ENCODE measurements at places on chromosomes 12 and 14.

DNA sequence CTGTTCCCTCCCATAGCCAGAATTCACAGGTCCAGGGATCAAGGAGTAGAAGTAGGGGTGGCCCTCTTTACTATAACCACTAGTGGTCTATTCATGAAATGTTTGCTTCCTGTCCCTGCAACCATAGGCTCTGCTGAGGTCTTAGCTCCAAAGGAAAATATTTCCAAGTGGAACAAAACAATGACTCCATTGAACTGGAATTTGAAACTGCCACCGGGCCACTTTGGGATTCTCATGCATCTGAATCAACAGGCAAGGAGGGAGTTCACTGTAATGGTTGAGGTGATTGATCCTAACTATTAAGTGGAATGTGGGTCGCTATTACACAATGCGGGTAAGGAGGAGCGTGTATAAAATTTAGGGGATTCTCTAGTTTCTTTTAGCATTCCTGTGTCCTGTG is 197.0 kb downstream of the ETNK1 start:
- no peak for DNase-seq

DNA sequence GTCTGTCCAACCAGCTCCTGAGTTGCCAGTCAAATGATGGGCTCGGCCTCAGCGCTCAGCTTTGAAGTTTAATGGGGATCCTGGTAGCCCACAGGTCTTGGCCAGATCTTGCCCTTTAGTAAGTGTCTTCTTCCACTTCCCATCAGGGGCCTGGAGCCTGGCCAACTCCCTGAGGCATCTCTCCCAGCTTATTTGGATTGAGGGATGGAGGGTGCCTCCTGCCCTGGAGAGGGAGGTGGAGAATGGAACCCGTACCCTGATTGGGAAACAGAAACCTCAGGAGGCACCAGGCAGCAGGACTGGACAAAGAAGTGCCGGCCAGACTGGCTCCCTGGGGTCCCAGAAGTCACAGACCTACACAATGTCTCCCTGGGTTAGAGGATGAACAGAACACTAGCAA is 40.5 kb upstream of the LTBP2 start:
- DNase-seq = no peak

DNA sequence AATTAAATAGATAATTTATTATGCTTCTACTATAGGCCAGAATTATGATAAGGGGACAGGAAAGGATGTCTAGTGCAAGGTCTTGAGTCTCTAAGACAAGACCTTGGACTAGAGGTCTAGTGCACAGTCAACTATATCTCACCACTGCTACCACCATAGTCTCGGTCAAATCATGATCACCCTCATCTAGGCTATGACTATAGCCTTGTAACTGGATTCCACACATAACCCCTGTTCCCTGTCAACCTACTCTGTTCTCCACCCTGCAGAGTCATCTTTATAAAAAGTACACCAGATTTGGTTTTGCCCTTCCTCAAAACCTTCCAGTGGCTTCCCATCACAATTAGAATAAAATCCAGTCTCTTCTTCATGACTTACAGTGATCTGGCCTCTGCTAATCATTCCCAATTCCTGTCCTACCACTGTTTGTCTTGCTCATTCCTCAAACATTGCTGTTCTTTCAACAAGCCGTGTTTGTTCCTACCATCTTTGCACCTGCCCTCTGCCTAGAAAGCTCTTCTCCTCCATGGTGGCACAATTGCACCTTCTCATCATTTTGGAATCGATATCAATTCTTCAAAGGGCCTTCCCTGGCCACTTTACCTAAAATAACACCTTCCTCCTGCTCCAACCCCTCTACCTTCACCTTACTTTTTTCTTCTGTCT is 169.4 kb downstream of the FOXN3 start:
- DNase-seq = no peak

DNA sequence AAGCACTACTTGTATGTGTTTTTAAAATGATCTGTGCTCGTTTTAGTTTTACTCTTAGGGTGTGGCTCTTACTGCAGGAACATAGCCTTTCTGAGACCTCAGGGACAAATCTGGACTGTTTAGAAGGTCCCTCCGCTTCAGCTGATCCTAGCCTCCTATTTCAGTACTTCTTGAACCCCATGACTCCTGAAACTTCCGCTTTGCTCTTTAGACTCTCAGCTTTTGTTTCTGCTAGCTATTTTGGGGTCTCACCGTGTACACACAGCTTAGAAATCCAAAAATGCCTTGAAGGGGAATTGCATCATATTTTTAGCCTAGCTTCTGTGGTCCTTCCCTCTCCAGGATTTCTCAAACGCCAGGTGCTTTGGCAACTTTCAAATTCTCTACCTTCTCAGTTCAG is 8.3 kb downstream of the OR11G2 start:
- DNase-seq = no peak

- DNase-seq = no peak
These were observed 277.7 kb downstream of the TMTC2 start for GRCh38 chr12:82964446-82964845.

DNA sequence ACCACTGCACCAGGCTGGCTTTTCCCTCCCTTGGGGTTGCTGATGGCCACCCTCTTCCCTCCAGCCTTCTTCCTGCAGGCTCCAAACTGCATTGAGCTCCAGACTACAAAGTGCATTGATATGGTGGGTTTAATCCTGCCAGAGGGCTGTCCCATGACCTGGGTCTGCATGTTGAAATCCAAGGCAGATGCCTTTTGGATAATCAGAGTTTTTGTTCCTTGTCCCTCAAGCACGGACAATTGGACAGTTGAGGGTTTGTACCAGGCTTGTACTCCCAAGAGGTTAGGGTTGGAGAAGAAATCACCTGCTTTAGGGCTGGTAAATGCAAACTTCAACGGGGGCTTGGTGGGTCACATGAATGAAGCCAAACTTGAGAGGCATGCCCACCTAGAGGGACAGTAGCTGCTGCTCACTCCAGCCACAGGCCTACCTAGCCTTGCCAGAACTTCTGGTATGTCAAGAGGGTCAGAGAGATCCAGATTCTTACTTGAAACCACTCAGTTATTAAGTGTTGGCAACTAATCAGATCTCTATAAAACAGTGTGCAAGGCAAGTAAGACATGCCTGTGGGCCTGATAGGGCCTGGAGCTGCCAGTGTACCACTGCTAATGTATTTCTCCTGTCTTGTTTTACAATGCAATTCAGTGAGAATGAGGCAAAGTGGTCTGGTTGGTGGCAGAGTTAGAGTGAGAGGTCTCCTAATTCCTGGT is 21.7 kb upstream of the KRT83 start:
- DNase-seq = no peak

DNA sequence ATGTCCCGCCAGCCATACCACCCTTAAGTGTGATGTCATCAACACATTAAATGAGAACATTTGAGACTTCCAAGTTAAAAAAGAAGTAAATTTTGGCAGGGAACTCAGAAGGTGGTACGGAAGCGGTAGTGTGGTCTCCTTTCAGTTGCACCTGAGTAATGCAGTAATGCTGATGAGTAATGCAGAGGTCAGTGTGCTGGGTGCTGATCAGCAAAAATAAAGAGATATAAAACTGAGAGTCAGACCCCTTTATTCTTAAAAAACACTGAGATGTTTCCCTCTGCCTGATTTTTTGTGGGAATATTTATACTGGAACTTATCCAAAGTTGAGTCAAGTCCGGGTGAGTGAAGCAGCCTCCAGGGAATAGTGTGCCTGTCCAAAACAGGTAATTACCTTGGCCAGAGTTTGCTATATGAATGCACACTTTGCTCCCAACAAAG is 370.6 kb upstream of the PRICKLE1 start:
- no peak for DNase-seq

DNA sequence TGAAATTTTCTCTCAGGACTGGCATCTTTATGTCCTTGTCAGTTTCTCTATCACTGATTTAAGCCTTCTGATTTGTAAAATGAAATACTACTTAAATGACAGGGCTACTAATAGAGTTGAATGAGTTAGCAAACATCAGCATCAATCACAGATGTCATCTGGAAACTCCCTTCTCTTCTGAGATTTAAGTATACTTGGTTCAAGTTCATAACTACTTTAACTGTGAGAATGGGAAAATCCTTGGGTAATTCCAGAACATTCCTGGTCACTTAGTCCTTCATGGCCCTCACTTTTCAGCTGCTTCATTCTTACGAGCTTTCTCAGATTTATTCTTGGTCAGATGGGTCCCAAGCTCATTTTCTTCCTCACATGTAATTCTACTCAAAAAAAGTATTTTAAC is 1655.3 kb upstream of the FLRT2 start:
- no peak for DNase-seq
